ENCODE measurements at places on chromosomes 12 and 14.

DNA sequence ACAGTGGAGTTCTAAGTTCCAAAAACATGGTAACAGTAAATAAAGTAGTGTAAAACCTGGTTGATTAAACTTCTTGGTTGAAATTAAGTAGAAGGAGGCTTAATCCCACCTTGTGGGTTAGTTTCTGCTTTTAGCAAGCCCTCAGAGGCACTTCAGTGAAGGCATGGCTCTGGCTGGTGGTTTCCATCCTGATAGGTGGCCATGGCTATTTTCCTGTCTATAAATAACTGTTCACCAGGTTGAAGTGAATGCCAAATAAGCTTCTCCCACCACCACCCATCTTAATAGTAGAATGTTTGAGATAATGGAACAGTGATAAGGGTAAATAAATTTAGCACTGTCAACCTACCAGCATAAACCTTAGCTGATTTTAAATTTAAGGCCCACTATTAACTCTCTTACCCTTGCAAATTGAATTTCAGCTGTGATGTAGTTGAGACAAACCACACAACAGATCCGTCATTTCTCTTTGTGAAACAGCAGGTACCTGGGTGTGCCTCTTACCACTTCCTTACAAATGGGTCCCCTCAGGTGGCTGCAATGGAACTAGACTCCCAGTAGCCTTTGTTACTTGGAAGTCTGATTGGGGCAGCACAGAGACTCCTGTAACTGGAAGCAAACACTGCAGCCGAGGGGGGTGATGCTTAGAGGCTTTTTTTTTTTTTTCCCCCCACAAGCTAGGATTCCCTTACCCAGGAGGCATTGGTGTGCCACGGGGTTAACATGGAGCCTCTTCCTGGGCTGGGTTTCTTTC, 41.4 kb downstream of the DAAM1 start:
- DNase-seq, result peak; percentile 58

DNA sequence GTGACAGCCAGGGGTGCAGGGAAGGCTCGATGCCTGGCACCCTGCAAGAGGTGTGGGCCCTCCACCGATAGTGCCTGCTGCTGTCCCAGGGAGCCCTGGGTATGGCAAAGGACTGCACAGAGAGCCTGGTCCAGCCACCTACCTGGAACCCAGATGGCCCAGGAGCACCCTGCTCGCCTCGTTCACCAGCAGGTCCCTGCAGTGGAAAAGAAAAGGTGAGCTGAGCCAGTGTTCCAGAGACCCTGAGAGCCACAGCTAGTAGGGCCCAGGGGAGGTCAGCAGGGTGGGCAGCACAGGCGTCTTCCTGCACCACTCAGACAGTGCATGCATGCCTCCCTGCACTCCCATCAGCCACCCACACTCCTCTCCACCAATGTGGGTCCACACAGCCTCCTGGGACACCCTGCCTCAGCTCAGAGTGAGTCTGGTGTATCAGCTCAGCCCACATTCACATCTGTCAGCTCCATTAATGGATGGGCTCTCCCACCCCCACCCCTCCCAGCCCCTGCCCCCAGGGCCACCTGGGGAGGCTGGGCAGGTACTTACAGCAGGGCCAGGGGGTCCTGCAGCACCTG, 20.2 kb downstream of the TMEM106C start:
- DNase-seq, result no peak

- DNase-seq, result no peak
Measured at GRCh38 chr12:132014915-132015280, 65.2 kb downstream of the EP400 start.

- DNase-seq, result no peak
Measured at GRCh38 chr12:29762637-29763300, 21.0 kb downstream of the TMTC1 start.

DNA sequence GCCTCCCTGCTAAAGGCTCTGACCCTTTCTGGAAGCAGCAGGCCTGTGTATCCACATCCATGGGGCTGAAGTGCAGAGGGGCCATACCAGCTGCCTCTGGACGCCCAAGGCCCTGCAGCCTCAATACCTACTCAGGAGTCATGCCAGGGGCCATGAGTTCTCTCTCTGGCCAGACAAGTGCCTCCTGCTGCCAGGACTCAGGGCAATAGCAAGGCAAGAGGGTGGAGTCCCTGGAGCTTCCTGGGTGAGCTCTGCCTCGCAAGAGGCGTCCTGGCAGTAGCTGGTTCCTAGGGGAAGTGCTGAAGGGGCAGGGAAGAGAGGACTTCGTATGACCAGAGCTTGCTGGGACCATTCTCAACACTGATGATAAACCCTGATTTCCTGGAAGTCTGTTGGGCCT, 10.9 kb upstream of the ENDOU start:
- peak; percentile 12 for DNase-seq

DNA sequence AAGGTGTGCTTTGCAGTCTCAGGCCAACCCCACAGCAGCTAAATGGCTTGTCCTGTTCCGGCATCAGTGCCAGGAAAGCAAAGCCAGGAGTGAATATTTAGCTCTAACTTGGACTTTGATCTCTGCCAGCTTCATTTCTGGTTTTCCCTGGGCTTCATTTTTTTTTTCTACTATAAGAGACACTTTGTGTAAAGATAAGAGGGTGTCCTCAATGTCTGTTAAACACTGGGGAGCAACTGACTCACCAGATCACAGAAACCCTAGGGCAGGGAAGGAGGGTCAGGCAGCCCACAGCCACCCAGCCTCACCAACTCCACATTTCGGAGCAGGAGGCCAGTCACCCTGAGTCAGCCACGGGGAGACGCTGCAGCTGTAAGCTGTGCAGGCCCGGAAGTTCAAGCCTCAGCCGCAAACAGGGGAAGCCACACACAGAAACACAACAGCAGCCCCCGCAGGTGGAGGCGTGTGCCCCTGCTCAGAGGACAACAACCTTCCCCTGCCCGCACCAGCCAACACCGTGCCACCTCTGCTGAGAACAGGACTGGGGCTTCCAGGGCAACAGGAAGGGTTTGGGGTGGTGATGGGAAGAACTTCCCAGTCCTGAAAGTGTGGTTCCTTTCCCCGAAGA, 6.3 kb downstream of the TNFRSF1A start:
- DNase-seq, result no peak

DNA sequence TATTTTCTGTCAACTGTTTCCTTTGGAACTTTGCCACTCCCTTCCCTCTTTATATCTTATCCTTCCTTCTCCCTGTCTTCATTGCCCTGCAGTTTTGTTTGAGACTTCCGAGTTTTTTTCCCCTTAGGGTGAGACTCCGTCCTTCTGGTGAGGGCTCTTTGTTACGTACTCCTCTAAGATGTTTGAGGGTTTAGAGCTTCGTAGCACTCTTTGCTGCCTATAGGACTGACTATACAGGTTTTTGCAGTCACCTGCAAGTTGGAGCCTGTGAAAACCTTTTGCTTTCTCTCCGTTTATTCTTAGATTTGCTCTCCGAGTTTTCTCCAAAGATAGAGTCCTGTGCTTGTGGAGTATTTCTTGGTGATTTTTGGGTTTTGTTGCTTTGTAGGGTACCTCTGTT, 41.7 kb upstream of the MYRFL start:
- no peak for DNase-seq

GRCh38 chr12:69388371-69388770, 28.8 kb downstream of the YEATS4 start:
- DNase-seq, result peak; percentile 15

DNA sequence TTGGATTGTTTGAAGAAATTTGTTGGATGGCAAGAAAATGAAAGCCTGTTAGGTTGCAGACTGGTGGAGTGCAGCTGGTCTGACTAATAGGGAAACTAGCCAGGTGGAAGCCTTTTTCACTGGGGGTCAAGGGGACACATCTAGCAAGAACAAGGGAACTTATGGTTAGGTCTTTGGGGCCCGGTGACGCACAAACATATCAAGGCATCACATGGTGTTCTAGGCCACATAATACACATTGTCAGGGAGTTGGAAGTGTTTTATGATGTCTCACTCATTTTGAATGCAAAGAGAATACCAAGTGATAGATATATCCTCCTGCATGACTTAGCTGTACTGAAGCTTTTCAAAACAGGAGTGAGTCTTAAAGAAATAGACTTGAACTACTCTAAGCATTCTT, 351.2 kb downstream of the KCNH5 start:
- DNase-seq, result no peak
